Uterine smooth muscle cell (primary cell): ENCODE measurements at places on chromosomes 16 and 17. TPM values are rescaled to one million over a fixed set of nuclear protein-coding genes. Genes with fewer than 3 reads are reported as not detected.

The TVP23A gene
- total RNA-seq: 0.12 TPM in 1 of 2 replicates, not detected in the other

The RSKR gene
- total RNA-seq: 8.1 and 8.9 TPM in 2 replicates

The UMOD gene
- not detected in 2 replicates for total RNA-seq

The RNF227 gene
- 2.5 TPM in 2 replicates for total RNA-seq

The TMEM101 gene
- 88.3 and 104 TPM in 2 replicates for total RNA-seq

The DHRS7C gene
- not detected in 2 replicates for total RNA-seq

The FA2H gene
- total RNA-seq: not detected in 2 replicates

The KRTAP4-5 gene
- not detected in 2 replicates for total RNA-seq
